Thoracic aorta (tissue), 2 donors: ENCODE measurements at places on chromosomes 13 and 19. TPM values are rescaled to one million over a fixed set of nuclear protein-coding genes. Genes with fewer than 3 reads are reported as not detected.
A peak's percentile ranks its signal among the peaks of the same experiment; 100 is the strongest.

GRCh38 chr19:43286096-43286495, 16.8 kb upstream of the PSG9 start:
- H3K4me1 ChIP-seq: no peaks in the 10 kb centered on the region
- no peak for DNase-seq
- no peak overlapping the region for H3K4me3 ChIP-seq
- no peaks in the 10 kb centered on the region for H3K27me3 ChIP-seq
- H3K27ac ChIP-seq: no peak overlapping the region

- H3K36me3 ChIP-seq: no peaks in the 10 kb centered on the region
- peaks cover 4% of the 10 kb centered on the region for H3K4me1 ChIP-seq
- no peaks in the 10 kb centered on the region for H3K27me3 ChIP-seq
- DNase-seq: no peak
- H3K27ac ChIP-seq: peak overlapping the region; percentile 92
Observed at GRCh38 chr19:20422216-20423205, 143.1 kb downstream of the ZNF737 start.

The MADCAM1 gene
- not detected for total RNA-seq

- peaks cover 26% of the 10 kb centered on the region for H3K27me3 ChIP-seq
- H3K4me3 ChIP-seq: no peak overlapping the region
- H3K4me1 ChIP-seq: peaks cover 11% of the 10 kb centered on the region
- H3K36me3 ChIP-seq: no peaks in the 10 kb centered on the region
Observed at GRCh38 chr13:27962128-27962841, 6.8 kb downstream of the CDX2 start.

- no peaks in the 10 kb centered on the region for H3K27me3 ChIP-seq
- no peak overlapping the region for H3K27ac ChIP-seq
- no peak overlapping the region for H3K4me3 ChIP-seq
- no peak for DNase-seq
Observed at GRCh38 chr13:91627952-91628739, 229.7 kb downstream of the GPC5 start.

The THSD8 gene
- not detected for total RNA-seq

DNA sequence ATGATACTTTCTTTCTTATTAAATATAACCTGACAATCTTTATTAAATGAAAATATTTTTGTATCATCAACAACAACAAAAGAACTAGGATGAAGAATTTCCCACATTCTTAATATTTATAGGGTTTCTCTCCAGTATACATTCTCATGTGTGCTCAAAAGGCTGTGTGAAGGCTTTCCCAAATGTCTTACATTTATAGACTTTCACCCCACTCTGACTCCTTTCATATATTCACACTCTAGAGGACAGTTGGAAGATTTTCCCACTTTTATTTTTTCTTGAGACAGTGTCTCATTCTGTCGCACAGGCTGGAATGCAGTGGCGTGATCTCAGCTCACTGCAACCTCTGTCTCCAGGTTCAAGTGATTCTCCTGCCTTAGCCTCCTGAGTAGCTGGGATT, 22.4 kb downstream of the ZNF14 start:
- peak overlapping the region; percentile 33 for H3K4me3 ChIP-seq
- peaks cover 61% of the 10 kb centered on the region for H3K36me3 ChIP-seq
- no peaks in the 10 kb centered on the region for H3K27me3 ChIP-seq
- H3K27ac ChIP-seq: no peak overlapping the region

DNA sequence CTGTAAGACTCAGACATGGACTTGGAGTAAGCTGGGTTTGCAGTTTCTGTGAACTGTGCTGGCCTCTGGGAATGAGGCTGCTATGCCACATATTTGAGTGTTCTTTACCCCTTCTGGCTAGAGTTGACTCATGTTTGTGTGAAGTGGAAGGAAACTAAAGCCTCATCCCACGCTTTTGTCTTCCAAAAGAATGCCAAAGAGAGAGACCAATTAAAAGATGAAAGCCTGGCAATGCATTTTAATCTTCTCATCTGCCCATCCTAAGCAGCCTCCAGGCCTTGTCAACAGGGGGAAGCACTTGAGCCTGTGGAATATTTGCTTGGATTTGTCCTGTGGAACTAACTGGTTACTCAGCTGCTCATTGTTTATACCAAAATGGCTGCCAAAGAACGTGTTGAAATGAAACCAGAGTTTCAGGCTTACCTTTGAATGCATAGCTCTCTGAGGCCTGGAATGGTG, 49.1 kb downstream of the LMO7 start:
- no peak for DNase-seq
- H3K27me3 ChIP-seq: no peaks in the 10 kb centered on the region
- no peak overlapping the region for H3K4me3 ChIP-seq
- H3K36me3 ChIP-seq: no peaks in the 10 kb centered on the region
- H3K27ac ChIP-seq: peak overlapping the region; percentile 4

The KLHL1 gene
- not detected for total RNA-seq

GRCh38 chr13:73273745-73274144, 214.9 kb downstream of the KLF5 start:
- H3K36me3 ChIP-seq: no peaks in the 10 kb centered on the region
- no peaks in the 10 kb centered on the region for H3K27me3 ChIP-seq
- H3K4me1 ChIP-seq: peaks cover 6% of the 10 kb centered on the region
- no peak overlapping the region for H3K4me3 ChIP-seq
- peak overlapping the region; percentile 18 for H3K27ac ChIP-seq

The CEACAM5 gene
- total RNA-seq: not detected

- H3K4me1 ChIP-seq: no peaks in the 10 kb centered on the region
- H3K4me3 ChIP-seq: peak within 1 kb of the TSS; percentile 77
- no peaks in the 10 kb centered on the region for H3K36me3 ChIP-seq
- DNase-seq: peak; percentile 77
Observed at GRCh38 chr13:49690995-49691784, at the start of gene EBPL. Gene EBPL, minus strand, starts transcription at chr13:49691486. Its CDS starts 62 bp downstream, at chr13:49691424.

DNA sequence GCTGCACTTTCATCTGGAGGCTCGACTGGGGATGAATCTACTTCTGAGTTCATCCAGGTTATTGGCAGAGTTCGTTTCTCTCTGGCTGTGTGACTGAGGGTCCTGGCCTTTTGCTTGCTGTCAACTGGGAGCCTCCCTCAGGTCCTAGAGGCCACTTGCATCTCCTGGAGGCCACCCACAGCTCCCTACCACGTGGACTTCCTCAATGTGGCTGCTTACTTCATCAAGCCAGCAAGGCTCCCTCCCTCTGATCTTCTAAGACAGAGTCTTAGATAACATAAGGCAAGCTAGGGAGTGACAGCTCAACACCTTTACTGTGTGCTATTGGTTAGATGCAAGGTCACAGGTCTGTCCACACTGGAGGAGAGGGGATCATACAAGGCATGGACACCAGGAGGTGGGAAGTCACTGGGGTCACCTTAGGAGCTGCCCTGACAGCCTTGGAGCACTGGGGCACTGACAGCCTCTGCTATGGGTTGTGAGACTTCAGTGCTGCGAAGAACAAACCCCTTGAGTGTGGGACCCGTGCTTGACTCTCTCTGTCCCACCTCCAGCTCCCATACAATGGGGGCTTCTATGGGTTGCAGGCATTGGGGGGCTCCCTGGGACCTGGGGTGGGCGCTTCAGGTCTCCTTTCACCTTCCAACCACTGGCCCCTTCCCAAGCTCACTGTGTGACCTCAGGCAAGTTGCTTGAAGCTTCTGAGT, 5.3 kb downstream of the FAM187B start:
- H3K36me3 ChIP-seq: no peaks in the 10 kb centered on the region
- no peaks in the 10 kb centered on the region for H3K27me3 ChIP-seq
- H3K4me1 ChIP-seq: no peaks in the 10 kb centered on the region
- H3K4me3 ChIP-seq: no peak overlapping the region
- no peak overlapping the region for H3K27ac ChIP-seq

GRCh38 chr13:49954674-49955455, 18.7 kb upstream of the SPRYD7 start:
- H3K27ac ChIP-seq: no peak overlapping the region
- H3K4me3 ChIP-seq: no peak overlapping the region
- H3K27me3 ChIP-seq: no peaks in the 10 kb centered on the region
- no peaks in the 10 kb centered on the region for H3K4me1 ChIP-seq
- no peaks in the 10 kb centered on the region for H3K36me3 ChIP-seq

The CLEC17A gene
- total RNA-seq: not detected

DNA sequence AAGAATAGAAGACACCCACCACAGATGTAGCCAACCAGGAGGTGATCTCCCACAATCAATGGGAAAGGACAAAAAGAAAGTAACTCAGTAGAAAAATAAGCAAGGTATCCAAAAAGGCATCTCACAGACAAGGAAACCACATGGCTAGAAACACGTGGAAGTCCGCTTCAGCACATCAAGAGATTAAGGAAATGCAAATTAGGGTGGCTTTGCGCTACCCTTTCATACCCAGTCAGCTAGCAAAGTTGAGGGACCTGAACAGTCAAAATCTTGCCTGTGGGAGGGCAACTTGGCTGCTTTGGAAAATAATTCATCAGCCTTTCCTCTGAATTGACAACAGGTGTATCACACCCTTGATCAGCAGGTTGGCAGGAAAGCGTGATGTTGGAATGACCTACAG, 11.6 kb upstream of the UQCR11 start:
- no peaks in the 10 kb centered on the region for H3K4me1 ChIP-seq
- peaks cover 32% of the 10 kb centered on the region for H3K36me3 ChIP-seq
- no peak for DNase-seq

GRCh38 chr13:66655847-66656454, 574.2 kb downstream of the PCDH9 start:
- no peak for DNase-seq
- no peaks in the 10 kb centered on the region for H3K36me3 ChIP-seq
- no peaks in the 10 kb centered on the region for H3K27me3 ChIP-seq
- H3K27ac ChIP-seq: no peak overlapping the region
- no peak overlapping the region for H3K4me3 ChIP-seq
- H3K4me1 ChIP-seq: no peaks in the 10 kb centered on the region

DNA sequence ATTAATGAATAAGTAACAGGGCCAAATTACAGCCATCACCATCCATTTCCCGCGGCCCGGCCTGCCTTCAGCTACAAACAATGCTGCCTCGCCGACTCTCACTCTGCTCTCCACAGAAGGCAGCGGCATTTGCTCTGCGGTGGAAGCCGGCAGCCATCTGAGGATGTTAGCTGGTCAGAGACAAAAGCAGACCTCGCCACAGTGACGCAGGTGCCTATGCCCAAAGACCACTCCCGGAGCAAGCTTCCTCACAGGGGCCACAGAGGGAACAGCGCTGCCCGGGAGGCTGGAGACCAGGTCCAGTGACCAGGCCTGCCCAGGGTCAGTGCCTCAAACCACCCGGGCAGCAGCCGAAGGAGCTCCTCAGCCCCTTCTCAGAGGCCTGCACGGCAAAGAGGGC, 16.4 kb downstream of the PEPD start:
- peaks cover 15% of the 10 kb centered on the region for H3K36me3 ChIP-seq
- no peak overlapping the region for H3K4me3 ChIP-seq
- H3K4me1 ChIP-seq: no peaks in the 10 kb centered on the region
- no peak for DNase-seq
- H3K27me3 ChIP-seq: no peaks in the 10 kb centered on the region

DNA sequence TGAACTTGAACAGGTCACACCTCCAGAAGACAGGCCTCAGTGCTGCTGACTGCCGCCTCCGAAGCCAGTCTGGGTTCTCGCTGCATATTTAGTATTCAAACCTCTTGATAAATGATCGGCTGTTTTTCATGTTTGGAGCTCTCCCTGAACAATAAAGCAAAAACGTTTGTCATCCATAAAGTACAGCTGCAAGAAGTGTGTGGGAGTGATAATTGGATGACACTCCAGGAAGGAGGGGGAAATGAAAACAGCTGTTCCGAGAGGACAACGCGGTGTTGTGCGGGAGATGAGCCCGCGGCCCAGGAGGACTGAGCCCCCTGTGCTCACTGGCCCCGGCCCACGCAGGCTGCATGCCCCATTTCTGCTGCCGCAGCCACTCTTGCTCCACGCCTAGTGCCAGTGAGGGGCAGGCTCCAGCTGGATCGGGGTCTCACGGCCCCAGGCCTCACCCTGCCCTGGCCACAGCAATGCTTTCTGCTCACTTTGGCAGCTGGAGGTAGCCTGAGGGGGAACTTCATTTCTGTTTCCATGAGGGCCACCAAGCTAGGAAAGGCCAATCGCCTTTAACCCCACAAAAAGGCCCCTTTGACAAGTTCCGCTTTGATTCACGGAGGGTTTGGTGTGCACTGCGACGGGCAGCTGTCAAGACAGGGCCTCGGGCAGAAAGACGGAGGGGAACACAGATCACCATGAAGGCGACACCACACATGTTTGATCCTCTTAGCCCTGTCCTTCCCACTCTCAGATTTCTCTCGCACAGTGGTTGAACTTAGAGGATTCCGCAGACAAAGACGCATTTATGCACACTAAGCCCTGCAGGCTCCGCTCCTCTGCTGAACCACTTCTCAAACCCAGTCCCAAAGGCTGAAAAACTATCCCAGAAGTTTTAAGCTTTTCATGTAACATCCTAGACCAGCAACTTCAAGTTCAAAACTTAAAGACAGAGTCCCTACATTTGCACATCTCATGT, 537.6 kb downstream of the EFNB2 start:
- no peaks in the 10 kb centered on the region for H3K4me1 ChIP-seq
- no peak overlapping the region for H3K27ac ChIP-seq
- H3K27me3 ChIP-seq: no peaks in the 10 kb centered on the region
- no peak overlapping the region for H3K4me3 ChIP-seq

- H3K36me3 ChIP-seq: no peaks in the 10 kb centered on the region
- no peak for DNase-seq
- no peaks in the 10 kb centered on the region for H3K27me3 ChIP-seq
- H3K4me3 ChIP-seq: peak overlapping the region; percentile 32
- H3K27ac ChIP-seq: no peak overlapping the region
Observed at GRCh38 chr19:5961969-5962945, 15.7 kb downstream of the RANBP3 start.

DNA sequence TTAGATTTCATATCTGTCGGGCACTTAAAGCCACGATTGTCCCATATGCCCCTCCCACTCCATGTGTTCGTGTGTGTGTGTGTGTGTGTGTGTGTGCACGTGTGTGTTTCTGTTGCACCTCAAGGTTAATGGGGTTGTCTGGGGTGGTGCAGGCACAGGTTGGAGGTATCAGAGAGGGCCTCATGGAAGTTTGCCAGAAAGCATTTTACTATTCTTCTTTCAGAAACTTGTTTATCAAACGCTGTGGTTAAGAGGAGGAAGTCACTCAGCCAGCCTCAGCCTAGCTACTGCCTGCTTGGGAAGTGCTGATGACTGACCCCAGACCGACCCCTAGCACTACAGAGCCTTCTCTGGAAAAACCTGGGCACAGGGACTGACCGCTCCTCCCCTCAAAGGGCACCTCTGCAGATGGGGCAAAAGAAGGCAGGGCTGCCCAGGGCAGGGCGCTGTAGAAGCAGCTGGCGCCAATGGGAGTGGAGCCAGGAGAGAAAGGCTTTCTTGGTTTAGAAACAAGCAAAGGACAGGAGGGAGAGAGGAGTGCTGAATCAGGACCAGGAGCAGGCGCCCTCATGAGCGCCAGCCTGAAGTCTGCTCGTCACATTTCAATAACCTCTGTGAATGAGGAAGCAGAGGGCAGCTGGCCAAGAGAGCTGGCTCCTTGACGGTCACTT, 3.9 kb downstream of the SIAH3 start:
- H3K27me3 ChIP-seq: peaks cover 8% of the 10 kb centered on the region
- H3K4me3 ChIP-seq: no peak overlapping the region
- H3K4me1 ChIP-seq: peaks cover 21% of the 10 kb centered on the region
- H3K27ac ChIP-seq: no peak overlapping the region
- no peaks in the 10 kb centered on the region for H3K36me3 ChIP-seq
- no peak for DNase-seq

The ZNF135 gene
- total RNA-seq: 9.5 TPM
